Fibroblast of skin of right biceps (primary cell): ENCODE measurements at places on chromosomes 6 and 20.

DNA sequence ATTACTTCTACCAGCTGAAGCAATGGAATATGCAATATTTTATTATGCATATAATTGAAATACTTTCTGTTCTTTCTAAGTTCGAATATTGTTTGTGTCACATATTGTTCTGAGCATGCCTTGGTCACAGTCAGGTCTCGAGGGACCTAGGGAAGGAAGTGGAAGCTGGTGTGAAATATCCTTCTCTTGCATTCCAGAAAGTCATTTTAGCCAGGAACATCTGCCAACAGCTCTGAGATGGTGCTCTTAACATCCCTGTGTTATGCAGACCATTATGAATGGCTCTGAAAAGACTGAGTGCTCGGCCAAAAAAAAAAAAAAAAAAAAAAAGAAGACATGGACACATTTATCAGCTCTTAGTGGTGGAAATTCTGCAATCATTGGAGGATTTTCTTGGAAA lies 132.7 kb upstream of the JAG1 start:
- peak; percentile 21 for DNase-seq

DNA sequence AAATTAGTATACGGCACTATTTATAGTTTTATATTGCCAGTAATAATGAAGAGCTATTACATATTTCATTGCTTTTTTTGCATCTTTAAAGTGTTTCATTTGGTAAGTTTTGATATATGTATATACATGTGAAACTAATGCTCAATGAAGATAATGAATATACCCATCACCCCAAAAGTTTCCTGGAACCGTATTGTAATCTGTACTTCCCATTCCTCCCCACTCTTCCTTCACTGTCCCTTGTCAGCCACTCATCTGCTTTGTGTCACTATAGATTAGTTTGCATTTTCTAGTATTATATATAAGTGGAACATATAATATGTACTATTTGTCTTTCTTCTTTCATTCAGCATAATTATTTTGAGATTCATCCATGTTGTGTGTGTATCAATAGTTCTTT lies 10.3 kb upstream of the TBC1D32 start:
- DNase-seq = no peak

- no peak for DNase-seq
Observed at GRCh38 chr6:7647504-7647903, 57.5 kb downstream of the SNRNP48 start.

DNA sequence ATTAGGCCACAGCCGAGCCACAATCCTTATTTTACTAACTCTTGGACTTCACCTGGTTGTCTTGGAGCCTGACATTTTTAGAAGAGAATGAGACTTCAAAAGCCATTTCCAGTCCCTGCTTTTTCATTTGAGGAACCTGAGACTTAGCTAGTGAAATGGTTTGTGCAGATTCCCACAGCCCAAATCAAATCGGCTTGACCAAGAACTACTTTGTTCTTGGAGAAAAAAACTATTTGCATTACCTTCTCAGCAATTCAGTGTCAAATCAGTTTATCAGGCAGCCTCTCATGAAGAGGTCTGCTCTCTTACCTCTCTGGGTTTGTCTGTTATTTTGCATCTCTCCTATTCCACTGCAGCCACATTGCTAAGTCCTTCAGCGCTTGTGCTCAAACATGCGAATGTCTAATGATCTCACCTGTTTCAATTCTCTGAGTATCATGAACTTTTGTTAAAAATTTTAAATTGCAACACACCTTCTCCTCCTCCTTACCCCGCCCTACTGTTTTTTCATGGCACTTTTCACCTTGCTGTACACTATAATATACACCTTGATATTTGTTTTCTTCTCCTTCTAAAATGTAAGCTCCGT lies 573 bp upstream of the IFNGR1 start:
- DNase-seq = no peak

DNA sequence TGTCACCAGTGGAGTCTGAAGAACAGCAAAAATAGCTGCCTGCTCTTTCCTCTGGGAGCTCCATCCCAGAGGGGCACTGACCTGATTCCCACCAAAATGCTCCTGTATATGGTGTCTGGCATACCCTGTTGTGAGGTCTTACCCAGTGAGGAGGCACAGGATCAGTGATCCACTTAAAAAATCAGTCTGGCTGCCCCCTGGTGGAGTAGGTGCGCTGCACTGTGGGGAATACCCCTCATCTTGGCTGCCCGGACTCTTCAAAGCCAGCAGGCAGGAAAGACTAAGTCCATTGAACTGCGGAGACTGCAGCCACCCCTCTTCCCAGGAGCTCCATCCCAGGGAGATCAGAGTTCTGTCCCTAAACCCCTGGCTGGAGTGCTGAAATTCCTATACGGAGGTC lies 230.9 kb upstream of the HTR1E start:
- no peak for DNase-seq

DNA sequence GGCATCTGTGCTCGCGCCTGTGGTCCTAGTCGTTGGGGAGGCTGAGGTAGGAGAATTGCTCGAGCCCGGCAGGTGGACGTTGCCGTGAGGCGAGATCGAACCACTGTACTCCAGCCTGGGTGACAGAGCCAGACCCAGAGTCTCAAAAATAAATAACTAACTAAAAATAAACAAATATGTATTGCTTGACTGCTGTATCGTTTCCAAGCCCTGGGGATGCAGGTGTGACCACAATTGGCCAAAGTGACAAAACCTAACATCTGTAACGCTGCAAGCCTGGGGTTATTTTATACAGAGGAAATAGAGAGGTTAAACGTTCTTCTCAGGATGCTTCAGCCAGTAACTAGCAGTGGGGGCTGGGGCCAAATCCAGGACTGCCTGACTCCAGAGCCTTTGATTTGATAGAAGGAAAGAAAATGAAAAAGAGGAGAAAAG lies 1.9 kb upstream of the SRSF3 start:
- no peak for DNase-seq
